ENCODE measurements at places on chromosomes 1 and 21.

DNA sequence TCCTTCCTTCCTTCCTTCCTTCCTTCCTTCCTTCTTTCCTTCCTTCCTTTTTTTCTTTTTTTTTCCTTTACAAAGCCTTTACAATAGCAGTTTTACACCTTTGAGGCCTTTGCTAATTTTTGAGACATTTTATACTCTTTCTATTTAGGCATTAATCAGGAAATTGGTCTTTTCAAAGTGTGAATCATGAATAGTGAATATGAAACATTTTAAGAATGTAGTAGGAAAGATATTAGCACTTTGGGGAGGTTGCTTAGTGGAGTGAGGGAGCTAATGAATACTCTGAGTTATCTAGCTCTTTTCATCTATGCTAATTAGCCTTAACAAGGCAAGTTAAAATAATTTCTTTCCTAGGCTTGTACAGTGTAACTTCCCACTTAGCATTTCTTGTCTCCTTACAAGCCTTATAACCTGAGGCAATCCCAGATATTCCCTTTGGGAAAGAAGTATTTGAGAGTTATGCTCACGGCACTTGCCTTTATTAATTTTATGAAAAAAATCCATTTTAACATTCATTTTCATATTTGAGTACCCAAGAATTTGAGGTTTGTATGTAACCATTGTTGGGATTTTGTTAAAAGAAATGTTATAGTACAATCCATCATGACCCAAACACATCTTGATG, 122.6 kb downstream of the NTNG1 start:
- no peak for DNase-seq

- no peak for DNase-seq
Measured at GRCh38 chr1:234645964-234646363, 36.0 kb upstream of the IRF2BP2 start.

DNA sequence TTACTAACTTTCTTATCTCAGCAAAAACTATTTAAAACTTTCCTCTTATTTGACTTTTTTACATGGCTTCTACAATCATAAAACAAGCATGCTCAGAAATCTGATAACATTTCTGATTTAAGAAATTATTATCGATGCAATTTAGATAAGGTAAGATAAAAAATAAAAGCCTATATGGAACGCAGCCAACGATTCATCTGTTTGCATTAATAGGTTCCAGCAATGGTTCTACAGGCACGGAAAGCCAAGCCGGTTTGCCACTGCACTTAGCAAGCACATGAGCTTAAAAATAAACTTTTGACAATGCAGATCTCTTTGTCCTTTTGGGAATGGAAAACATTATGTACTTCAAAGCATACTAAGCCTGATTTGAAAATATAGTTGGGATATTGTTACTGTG, 77.5 kb upstream of the KCNK2 start:
- no peak for DNase-seq

- DNase-seq, result peak; percentile 31
Measured at GRCh38 chr1:160576390-160576789, 2.9 kb downstream of the CD84 start.

- no peak for DNase-seq
Measured at GRCh38 chr1:234823191-234824176, 213.5 kb upstream of the IRF2BP2 start.

DNA sequence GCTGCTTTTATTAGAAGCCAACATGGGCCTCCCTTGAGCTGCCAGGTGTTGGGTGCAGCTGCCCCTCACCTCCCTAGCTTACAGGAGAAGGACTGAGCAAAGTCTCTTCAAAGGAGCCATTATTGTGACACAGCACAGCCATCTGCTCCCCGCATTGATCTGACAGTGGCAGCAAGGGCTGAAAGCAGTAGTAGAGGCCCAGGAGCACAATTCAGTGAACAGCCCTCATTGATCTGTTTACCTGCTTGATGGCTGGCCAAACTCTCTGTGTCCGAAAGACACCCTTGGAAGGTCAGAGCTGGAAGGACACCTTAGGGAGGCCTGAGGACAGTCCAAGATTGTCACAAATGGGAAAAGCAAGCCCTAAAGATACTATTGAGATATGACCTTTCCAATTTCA, 14.5 kb downstream of the HMGB4 start:
- DNase-seq, result no peak

GRCh38 chr1:7292714-7293419, 478.2 kb upstream of the VAMP3 start:
- DNase-seq, result no peak

- DNase-seq, result peak; percentile 68
Measured at GRCh38 chr1:182616130-182617013, 12.2 kb upstream of the RGS16 start.
